ENCODE measurements at places on chromosomes 5 and 9. TPM values are rescaled to one million over a fixed set of nuclear protein-coding genes. Genes with fewer than 3 reads are reported as not detected.

PAIP2 gene
- 97.3 TPM for total RNA-seq

- no peaks in the 10 kb centered on the region for H3K36me3 ChIP-seq
- H3K4me3 ChIP-seq: no peak overlapping the region
- H3K27ac ChIP-seq: no peak overlapping the region
- no peaks in the 10 kb centered on the region for H3K4me1 ChIP-seq
- DNase-seq: no peak
These were observed 372.1 kb upstream of the SGCD start for GRCh38 chr5:155954701-155955445.

DNA sequence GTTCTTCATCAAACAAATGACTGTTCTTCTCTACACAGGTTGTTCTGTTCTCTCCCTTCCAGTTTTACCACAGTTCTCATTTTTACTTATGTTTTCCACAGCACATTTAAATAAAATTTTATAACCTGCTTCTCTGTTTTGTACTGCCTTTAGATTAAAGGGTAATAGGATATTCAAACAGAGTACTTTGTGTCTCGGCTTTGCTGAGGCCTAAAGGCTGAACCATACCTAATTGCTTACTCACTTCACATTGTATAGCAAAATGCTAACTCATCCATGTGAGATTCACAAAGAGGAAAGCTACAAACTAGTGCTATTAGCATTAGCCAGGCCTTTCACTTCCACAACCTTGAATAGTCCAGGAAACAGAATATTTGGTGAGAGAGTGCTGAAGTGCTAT, 200.3 kb downstream of the TRPM3 start:
- H3K36me3 ChIP-seq: no peaks in the 10 kb centered on the region
- no peak overlapping the region for H3K27ac ChIP-seq
- no peaks in the 10 kb centered on the region for H3K4me1 ChIP-seq
- H3K4me3 ChIP-seq: no peak overlapping the region
- DNase-seq: no peak

DNA sequence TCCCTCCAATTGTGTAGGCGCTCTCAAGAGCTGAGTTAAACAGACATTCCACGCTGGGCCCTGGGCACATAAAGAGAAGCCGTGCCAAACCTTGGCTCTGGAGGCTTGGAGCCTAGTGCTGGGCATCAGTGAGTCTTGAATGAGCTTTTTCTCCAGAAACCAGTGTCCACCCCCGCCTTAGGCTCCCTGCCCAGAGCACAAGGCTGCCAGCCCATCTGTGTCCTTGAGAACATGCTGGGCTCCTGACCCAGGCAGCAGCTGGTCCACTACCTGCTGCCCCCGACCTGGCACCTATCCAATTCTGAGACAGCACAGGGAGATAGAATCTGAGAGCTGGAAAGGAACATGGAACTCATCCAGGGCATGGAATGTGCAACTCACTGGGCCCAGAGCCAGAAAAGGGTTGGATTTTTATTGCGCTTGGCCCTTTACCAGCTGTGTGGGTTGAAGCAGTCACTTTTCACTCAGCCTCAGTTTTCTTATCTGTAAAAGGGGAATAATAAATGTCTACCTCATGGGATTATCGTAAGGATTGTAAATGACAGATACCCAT, 92.4 kb upstream of the CPLX2 start:
- peaks cover 23% of the 10 kb centered on the region for H3K27me3 ChIP-seq
- no peaks in the 10 kb centered on the region for H3K36me3 ChIP-seq
- DNase-seq: no peak

- peak overlapping the region; percentile 19 for H3K27ac ChIP-seq
- peaks cover 14% of the 10 kb centered on the region for H3K4me1 ChIP-seq
- H3K36me3 ChIP-seq: peaks cover 11% of the 10 kb centered on the region
- DNase-seq: no peak
- H3K4me3 ChIP-seq: no peak overlapping the region
- no peaks in the 10 kb centered on the region for H3K27me3 ChIP-seq
These were observed 40.2 kb upstream of the EXOC3 start for GRCh38 chr5:402615-403359.

CATSPER3 gene
- total RNA-seq: 0.81 TPM

PANK3 gene
- total RNA-seq: 81.5 TPM

- no peak for DNase-seq
- no peaks in the 10 kb centered on the region for H3K4me1 ChIP-seq
- H3K36me3 ChIP-seq: no peaks in the 10 kb centered on the region
- H3K27ac ChIP-seq: no peak overlapping the region
These were observed 140.5 kb downstream of the IRX2 start for GRCh38 chr5:2610986-2611385.

DNA sequence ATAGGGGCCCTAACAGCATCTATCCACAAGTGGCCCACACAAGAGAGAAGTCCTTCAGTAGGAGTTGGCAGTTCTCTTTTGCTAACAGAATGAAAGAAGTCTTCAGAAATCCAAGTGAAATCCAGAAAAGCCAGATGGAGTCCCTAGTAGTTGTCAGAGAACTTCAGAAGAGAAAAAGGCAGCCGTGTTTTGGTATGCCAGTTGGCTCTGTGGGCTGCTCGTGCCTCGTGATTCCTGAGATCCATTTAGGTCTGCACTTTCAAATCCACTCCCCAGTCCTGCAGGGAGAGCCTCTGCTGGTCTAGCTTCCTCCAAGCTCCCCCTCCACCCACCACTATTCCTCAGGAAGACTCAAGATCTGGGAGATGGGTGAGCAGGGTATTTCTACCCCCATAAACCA, 69.0 kb downstream of the CFAP90 start:
- no peak overlapping the region for H3K4me3 ChIP-seq
- peaks cover 9% of the 10 kb centered on the region for H3K4me1 ChIP-seq
- no peak overlapping the region for H3K27ac ChIP-seq
- DNase-seq: no peak
- peaks cover 12% of the 10 kb centered on the region for H3K27me3 ChIP-seq
- H3K36me3 ChIP-seq: no peaks in the 10 kb centered on the region

Measured in activated T-helper 1 cell treated with anti-CD3 and anti-CD28 coated beads, Interleukin-12 subunit alpha, Interleukin-12 subunit beta, Interleukin-2, Interleukin-4 antibody, amounts not matched to agents 30 ng/mL and 10 ng/mL and 1 ng/mL, durations not matched to agents 14 hours and 24 hours and 36 hours (primary cell).